NT2/D1 (cell line): ENCODE measurements at places on chromosomes 7 and 10.

DNA sequence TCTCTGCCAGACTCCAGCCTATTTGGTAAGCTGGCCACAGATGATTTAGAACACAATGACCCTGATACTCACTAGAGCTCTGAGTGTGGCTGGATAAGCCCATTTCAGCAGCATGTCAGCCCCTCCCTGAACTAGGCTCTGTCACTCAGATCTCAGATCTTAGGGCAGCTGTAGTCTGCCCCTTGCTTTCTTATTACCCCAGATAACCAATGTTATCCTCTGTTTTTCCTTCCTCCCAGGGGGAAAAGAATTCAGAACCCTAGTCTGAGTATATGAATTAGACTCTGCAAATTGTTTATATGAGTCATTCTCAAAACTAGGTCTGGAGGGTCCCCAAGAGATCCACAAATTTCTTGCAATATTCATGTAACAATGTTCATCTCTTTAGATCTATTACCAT lies 286.2 kb downstream of the KCNMA1 start:
- DNase-seq = no peak

DNA sequence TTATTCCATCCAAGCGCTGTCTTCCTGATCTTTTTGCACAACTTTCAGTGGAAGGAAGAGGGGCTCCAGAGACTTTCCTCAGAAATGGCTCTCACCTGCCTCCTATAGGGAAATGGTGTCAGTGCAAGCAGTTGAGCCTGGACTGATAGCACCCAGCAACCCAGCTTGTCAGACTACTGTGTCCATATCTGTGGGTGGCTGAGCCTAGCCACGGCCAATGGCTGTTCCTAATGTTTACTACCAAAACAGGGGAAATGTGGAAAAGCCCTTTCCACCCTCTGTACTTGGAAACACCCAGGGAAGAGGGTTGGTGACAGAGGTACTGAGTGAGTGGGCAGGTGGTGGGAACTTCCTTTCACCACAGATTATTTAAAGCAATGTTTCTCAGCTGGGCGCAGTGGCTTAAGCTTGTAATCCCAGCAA lies 4.3 kb upstream of the YKT6 start:
- no peak for DNase-seq

GRCh38 chr7:136412952-136413351 lies 435.8 kb upstream of the MTPN start:
- no peak for DNase-seq

- DNase-seq = no peak
Observed at GRCh38 chr10:44966129-44966815, 6.7 kb downstream of the RASSF4 start.

GRCh38 chr7:151505433-151505832 lies 14.3 kb downstream of the RHEB start:
- DNase-seq = no peak

DNA sequence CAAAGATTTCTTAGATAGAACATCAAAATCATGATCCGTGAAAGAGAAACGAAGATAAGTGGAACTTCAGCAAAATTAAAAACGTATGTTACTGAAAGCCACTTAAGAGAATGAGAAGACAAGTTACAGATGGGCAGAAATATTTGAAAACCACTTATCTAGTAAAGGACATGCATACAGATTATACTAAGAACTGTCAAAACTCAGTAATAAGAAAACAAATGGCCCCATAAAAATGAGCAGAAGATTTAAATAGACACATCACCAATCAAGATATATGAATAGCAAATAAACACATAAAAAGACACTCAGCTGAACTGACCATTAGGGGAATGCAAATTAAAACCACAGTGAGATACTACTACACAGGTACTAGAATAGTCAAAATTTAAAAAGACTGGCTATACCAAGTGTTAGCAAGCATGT lies 343.7 kb downstream of the PTEN start:
- DNase-seq = no peak

DNA sequence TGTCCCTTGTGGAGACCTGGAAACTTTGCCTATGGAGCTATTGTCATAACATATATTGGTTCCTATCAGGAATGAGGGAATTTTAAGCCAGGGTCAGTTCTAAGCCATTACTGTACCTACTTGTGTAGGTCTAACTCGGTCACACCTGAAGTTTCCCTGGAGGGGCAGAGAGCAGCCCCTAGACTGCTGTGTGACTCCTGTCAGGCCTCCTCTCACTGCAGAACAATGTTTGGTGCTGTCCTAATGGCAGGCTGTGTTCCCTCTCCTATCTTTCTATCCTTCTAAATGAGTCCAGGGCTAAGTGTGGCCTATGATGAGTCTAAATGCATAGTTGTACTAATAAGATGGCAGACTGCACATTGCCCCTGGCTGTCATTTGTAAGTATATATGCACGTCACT lies 14.2 kb downstream of the MBL2 start:
- no peak for DNase-seq

- DNase-seq = no peak
Observed at GRCh38 chr10:111137587-111137986, 60.8 kb downstream of the ADRA2A start.

- DNase-seq = no peak
Observed at GRCh38 chr10:125631806-125632205, 51.2 kb downstream of the TEX36 start.

DNA sequence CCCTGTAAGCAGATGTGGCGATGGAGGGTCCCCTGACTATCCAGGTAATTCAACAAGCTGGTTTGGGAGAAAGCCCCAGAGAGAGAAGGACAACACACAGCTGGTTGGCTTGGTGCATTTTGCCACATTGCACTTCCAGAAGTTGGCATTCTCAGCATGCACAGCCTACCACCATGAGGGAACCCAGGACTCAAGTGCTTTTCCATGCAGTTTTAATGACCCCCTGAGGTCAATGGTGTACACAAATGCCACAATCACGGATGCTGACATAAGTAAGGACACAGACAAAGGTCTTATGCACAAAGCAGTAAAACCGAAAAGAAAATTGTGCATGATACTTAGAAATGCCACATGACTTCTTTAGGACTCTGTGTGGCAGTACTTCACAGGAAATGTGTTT lies 645.1 kb downstream of the KCNMA1 start:
- DNase-seq = no peak

- DNase-seq = no peak
Observed at GRCh38 chr10:93757801-93758507, at the start of gene LGI1. Gene LGI1, plus strand, starts transcription at chr10:93757936. Its CDS starts 209 bp downstream, at chr10:93758145.

GRCh38 chr7:14698239-14698638 lies 204.3 kb downstream of the DGKB start:
- no peak for DNase-seq

- DNase-seq = no peak
Observed at GRCh38 chr10:62460393-62460792, 86.2 kb downstream of the ZNF365 start.

DNA sequence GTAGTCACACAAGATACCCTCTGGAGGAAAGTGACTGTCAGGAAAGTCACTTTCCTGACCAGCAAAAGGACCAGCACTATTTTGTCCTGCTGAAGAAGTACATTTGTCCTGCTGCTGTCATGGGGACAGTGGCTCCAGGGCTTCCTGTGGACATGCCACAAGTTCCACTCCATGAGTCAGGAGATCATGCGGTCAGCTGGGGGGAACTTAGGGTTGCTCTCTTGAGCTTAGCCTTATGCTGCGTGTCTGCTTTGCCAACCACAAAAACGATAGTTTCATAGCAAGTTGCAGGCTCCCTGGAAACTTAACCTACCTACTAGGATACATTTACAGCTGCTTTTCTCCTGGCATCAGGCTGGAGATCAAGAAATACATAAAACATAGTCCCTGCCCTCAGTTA lies 19.8 kb upstream of the ALOX5 start:
- no peak for DNase-seq

GRCh38 chr10:21944727-21945386 lies 58.7 kb downstream of the DNAJC1 start:
- DNase-seq = no peak

GRCh38 chr7:2577914-2578680 lies 19.3 kb downstream of the IQCE start:
- DNase-seq = no peak

DNA sequence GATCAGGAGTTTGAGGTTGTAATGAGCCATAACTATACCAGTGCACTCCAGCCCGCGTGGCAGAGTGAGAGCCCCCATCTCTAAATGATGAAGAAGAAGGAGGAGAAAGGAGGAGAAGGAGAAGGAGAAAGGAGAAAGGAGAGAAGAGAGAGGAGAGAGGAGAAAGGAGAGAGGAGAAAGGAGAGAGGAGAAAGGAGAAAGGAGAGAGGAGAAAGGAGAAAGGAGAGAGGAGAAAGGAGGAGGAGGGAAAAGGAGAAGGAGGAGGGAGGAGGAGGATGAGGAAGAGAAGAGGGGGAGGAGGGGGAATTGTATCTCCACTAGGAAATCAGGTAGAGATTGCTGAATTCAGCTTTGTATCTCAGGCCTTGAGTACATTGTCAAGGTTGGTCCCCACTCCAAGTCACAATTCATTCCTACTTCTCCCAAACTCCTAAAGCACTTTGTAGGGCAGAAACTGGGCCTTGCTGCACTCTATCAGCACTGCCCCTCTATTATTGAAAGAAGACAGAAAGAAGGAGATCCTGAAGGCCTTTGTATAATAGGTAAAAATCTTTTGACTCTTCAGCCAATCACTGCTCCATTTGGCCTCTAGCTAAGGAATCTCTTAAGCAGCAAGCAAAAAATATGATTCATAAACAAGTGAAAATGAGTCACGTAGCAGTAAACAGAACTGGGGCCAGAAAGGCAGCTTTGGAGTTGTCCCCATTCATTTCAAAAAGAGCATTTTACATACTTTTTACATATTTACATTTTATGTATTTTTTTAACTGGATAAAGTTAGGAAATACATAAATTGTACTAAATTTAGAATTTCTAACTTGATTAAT lies 178.0 kb downstream of the IMMP2L start:
- no peak for DNase-seq

GRCh38 chr7:99707096-99707495 lies 27.3 kb upstream of the CYP3A5 start:
- no peak for DNase-seq

DNA sequence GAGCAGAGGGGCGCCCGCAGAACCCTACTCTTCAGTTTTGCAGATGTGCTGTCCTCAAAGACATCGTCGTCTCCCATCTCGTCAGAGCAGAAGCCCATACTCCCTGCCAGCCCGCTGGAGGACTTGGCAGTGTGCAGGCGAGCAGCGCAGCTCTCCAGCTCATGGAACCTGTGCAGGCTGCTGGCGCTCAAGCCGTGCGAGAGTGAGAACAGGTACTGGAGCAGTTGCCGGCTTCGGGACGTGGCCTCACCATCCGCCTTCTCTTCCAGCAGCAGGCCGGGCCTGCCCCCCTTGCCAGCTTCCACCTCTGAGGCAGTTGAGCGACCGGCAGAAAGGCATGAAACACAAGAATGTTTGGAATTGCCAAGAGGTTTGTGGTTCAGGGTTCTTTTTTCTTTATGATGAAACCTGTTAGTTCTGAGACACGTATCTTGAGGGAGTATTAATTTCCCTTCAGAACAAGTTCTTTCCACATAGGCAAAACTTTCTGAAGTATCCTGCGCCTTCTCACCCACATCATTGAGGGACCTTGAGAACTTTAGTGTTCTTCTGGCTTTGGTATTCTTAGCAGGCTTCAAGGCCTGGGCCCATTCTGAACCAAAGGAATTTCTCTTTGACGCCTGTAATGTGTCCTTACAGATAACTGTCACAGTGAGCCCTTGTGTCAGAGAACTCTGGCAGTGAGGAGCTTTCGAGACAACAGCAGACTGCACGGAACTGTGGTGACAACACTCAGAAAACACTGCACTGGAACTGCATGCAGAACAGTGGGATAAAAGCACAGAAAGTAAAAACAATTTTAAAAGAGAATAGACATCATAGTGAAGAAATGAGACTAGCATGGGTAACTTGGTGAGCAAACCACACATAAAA lies 89.5 kb downstream of the ALOX5 start:
- DNase-seq = no peak
